Eye (tissue), 1 donor: ENCODE measurements at places on chromosomes 13 and 19.

DNA sequence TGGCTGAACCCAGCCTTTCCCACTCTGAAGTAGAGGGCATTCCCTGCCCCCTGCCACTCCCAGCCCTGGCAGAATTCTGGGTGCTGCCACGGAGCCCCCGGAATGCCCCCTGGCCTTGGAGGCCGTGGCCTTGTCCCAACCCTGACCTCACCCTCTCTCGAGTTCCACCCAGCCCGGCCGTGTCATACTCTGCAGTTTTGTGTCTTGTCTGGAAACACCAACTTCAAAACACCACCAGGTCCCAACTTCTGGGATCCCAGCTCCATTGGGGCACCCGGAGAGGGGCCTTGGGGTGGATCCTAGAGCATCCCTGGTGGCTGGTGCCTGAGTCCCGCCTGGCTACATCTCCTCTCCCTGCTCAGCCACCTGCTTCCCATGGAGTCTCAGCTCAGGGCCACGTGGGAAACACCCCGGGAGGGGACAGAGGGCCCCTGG is 81.4 kb upstream of the MCF2L start:
- DNase-seq, result no peak

DNA sequence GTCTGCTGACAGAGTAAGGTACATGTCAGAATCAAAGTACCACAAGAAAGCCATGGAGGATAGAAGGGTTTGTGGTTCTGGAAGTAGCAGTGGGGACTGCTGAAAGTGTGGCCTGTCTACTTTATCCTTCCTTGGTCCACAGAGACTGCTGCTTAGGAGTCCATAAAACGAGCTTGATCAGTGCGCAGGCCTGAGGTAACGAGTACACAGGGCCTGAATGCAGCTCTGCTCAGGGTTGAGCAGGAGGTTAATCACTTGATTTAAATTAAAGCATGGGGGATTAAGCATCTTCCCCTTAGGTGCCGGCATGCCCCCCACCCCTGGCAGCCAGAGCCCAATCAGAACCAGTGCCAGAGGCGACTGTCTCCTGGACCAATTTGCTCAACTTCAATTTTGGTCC is 34.9 kb upstream of the WASF3 start:
- DNase-seq, result no peak

DNA sequence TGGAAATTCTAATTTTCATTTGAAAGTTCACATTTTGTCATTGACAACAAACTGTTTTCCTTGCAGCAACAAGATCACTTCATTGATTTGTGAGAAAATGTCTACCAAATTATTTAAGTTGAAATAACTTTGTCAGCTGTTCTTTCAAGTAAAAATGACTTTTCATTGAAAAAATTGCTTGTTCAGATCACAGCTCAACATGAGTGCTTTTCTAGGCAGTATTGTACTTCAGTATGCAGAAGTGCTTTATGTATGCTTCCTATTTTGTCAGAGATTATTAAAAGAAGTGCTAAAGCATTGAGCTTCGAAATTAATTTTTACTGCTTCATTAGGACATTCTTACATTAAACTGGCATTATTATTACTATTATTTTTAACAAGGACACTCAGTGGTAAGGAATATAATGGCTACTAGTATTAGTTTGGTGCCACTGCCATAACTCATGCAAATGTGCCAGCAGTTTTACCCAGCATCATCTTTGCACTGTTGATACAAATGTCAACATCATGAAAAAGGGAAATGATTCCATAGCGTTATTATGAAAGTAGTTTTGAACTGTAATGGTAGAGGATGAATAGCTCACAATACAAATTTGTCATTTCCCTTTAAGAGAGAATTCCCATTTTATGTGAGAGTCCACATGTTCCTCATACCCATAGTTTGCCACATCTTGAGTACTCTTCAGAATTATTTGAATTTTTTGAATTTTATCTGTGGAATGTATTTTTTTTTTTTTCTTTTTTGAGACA is 2.6 kb downstream of the BRCA2 start:
- no peak for DNase-seq

- DNase-seq, result no peak
Measured at GRCh38 chr13:43981512-43982301, 102.0 kb downstream of the LACC1 start.

DNA sequence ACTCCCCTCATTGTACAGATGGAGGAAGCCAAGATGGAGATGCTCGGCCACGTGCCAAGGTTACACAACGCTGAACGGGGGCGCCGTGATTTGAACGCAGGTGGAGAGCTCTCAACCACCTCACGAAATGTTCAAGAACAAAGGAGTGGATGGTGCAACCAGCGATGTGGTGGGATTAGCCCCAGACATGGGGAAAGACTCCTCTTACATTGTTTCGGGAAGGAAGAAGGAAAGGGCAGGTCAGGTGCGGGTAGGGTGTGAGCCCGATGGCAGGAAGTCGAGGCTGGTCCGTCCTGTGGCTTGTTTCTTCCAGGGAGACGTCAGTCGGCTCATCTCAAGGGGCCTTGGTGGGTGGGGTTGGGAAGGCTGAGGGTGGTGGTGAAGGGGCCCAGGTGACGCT is 7.1 kb upstream of the KLK14 start:
- no peak for DNase-seq

DNA sequence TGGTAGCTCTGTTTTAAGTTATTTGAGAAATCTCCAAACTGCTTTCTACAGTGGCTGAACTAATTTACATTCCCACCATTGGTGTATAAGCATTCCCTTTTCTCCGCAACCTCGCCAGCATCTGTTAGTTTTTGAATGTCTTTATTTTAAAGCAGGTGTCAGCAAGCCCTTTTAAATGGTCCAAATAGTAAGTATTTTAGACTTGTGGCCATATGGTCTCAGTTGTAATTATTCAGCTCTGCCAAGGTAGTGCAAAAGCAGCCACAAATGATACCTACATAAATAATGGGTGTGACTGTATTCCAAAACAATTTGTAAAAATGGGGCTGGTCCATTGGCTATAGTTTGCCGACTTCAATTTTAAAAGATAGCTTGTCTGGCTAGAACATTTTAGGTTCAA is 58.7 kb upstream of the TMTC4 start:
- no peak for DNase-seq

- no peak for DNase-seq
Measured at GRCh38 chr19:7832009-7832408, 2.0 kb downstream of the EVI5L start.

GRCh38 chr19:6101991-6102390 is 8.3 kb downstream of the RFX2 start:
- DNase-seq, result no peak

GRCh38 chr13:30702006-30702405 is 33.3 kb upstream of the ALOX5AP start:
- DNase-seq, result no peak
